ENCODE measurements at places on chromosomes 7 and 10.

GRCh38 chr10:89022734-89023133, 32.1 kb downstream of the FAS start:
- no peak for DNase-seq

GRCh38 chr10:61486738-61487396, 33.7 kb upstream of the TMEM26 start:
- DNase-seq = no peak

DNA sequence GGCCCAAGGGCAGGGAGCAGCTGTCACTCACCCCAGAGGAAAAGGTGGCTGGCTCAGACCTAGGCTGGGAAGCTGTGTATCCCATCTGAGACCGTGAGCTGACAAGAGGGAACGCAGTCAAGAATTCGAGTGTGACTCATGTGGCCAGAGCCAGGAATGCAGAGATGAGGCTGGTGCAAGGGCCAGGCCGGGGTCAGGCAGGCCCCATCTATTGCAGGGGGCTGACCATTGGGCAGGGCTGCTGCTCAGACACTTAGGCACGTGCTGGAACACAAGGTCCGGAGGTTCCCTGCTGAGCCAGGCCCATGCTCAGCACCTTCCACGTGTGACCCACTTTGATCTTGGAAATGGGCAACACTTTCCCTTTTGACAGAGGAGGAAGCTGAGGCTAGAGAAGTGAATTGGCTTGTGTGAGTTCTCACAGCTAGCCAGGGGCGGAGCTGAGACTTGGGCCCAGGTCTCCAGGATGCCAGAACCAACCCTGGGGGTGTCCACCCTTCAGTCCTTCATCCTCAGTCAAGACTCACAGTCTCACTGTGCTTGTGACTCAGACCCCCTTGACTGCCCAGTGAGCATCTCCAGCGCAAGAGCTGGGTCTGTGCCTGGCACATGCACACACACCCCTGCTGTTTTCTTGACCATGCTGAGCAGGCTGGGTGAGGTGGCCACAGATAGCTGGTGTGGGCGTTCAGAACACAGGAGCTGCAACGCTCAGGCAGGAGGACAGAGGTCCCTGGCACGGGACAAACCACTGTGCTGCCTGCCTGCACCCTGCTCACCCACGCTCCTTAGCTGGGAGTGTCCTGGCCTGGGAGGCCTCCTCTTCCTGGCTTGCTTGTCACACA, 47.6 kb upstream of the PPIF start:
- no peak for DNase-seq

DNA sequence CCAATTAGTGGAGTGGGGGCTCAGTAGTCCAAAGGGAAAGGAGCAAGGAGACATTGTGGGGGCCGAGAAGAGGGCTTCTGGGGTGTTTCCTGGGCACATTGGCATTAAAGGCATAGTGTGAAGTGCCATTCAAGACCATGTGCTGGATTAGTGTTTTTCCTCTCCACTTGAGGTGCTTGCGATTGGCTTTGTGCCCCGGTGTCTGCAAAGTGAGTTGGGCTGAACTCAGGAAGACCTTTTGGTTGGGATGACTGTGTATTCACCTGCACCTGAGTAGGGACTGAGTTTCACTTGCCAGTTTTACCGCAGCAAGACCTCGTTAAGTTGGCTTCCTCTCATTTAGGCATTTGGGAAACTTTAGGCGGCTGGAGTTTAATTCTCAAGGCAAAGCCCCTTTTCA, 73.0 kb downstream of the TCF7L2 start:
- DNase-seq = no peak

GRCh38 chr10:75003891-75004290, 107.6 kb upstream of the SAMD8 start:
- DNase-seq = no peak

DNA sequence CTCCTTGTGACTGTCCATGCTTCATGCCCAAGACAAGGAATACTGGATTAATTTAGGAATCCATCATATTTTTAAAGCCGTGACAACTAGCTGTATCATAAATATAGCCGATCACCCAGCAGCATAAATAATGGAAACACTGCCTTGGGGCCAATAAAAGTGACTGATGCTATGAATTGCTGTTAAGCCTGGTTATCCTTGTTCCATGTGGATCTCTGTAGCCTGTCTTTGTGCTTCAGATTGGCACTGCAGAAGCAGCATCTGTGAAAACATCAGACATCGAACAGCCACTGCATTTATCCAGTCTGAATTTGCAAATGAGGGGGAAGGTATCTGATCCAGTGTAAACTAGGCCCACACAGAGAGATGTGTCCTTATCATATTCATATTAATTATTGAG, 1181.8 kb downstream of the SORCS1 start:
- no peak for DNase-seq

GRCh38 chr10:73876157-73876556, 1.8 kb upstream of the CAMK2G start:
- no peak for DNase-seq

GRCh38 chr10:96632974-96633710, 46.3 kb upstream of the TM9SF3 start:
- DNase-seq = no peak

DNA sequence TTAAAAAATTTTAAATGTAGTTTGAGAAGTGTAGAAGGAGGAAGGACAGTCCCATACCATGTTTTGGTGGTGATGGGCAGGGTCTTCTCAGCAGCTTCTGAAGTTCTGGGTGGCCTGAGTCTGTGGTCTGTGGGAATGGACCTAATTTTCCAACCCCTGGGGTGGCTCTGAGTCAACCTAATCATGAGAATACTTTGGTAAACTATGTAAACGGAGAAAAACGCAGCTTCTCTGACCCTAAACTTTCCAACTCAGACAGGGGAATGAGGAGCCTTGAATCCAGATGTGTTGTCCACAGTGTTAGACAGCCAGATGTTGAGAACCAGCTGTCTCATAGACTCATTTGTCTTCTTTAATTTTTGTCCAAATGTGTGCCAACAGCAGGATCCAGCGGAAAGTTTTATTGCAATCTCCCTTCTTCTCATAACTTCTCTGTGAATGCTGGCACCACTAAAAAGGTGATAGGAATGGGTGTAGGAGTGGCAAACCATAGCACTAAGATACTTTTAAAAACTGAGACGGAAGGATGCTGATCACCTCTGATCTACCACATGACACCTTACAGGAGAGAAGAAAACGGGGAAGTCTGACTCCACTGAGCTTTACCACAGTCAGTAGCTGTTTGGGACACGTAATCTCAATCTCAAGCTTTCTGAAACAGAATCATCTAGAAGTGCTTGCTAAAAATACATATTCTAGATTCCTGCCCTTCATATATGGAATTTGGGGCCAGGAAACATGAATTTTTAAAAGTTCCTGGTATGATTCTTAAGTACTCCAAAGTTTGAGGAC, 90.5 kb upstream of the PHYHIPL start:
- no peak for DNase-seq

DNA sequence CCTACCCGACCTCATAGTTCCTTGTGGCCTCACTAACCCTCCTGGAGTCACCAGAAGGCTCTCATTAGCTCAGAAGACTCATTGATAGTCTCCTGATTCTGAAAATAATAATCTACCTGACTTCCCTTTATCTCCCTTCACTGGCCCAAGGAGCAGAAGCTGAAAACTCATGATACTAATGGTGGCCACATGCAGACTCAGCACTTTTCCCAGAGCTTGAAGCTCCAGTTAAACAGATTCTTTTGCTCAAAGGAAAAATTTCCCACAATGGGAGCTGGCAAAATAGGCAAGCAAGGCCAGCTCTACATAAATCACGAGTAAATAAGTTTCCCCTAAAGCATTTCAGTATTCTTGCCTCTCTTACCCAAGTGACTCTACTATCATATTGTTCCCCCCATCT, 8.2 kb downstream of the NAPEPLD start:
- no peak for DNase-seq

DNA sequence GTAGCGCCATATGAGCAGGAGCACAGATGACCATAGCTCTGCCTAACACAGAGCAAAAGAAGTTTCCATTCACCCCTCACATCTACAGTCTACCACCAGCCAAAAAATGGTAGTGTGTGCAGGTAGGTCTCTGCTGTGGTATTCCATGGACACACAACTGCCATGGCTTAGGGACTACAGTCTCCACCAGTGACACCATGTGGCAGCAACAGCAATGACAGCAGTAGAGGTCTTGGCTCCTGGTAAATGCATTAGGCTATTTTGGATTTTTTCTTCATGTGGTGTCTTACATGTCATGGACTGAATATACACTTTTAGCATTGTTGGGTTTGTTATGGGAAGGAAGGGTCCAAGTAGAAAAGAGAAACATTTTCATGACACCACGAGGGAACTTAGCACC, 70.1 kb upstream of the CABCOCO1 start:
- no peak for DNase-seq

DNA sequence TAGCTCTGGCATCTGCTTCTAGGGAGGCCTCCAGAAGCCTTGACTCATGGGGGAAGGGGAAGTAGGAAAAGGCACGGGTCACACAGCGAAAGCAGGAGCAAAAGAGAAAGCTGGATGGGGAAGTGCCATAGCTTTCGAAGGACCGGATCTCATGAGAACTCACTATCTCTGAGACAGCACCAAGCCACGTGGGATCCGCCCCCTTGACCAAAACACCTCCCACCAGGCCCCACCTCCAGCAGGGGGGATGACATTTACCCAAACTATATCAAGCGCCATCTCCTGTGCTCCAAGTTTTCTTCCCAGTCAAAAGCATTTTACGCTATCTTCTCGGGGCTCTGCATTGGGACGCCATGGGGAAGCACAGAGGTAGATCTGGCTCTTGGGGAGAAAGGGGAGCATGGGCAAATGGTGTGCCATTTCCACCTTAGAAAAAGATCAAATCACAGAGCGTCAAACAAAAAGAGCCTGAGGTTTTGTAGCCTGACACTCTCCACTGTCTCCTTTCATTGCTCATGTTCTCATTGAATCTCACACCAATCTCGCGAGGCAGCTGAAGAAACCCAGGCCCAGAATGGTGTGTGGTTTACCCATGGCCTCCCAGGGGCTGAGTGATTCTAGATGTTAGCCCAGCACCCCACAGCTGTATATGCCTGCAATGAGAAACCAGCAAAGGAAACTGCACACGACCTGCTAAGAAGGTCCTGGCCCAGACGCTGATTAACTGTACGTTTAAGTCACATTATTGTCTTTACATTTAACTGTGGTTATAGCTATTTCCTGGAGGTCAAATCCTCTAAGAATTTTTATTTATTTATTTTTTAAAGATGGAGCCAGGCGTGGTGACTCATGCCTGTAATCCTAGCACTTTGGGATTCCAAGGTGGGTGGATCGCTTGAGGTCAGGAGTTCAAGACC, 8.1 kb upstream of the OLAH start:
- no peak for DNase-seq

DNA sequence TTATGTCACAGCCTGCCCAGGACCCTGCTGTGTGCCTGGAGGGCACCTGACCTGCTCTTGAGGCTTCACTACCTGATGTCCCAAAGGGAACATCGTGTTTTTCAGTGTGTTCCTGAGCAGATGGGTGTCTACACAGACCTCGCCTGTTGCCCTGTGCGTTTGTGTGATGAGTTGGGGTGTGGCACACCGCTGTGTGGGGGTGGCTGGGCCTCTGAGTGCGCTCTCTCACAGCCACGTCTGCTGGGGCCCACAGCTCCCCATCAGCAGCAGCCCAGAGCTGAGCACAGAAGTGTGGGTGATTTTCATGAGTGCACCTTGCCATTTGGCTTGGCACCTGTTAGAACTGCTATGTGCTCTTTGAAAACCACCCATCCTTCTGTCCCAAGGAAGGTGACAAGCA, 121.5 kb downstream of the NKX6-2 start:
- DNase-seq = no peak

DNA sequence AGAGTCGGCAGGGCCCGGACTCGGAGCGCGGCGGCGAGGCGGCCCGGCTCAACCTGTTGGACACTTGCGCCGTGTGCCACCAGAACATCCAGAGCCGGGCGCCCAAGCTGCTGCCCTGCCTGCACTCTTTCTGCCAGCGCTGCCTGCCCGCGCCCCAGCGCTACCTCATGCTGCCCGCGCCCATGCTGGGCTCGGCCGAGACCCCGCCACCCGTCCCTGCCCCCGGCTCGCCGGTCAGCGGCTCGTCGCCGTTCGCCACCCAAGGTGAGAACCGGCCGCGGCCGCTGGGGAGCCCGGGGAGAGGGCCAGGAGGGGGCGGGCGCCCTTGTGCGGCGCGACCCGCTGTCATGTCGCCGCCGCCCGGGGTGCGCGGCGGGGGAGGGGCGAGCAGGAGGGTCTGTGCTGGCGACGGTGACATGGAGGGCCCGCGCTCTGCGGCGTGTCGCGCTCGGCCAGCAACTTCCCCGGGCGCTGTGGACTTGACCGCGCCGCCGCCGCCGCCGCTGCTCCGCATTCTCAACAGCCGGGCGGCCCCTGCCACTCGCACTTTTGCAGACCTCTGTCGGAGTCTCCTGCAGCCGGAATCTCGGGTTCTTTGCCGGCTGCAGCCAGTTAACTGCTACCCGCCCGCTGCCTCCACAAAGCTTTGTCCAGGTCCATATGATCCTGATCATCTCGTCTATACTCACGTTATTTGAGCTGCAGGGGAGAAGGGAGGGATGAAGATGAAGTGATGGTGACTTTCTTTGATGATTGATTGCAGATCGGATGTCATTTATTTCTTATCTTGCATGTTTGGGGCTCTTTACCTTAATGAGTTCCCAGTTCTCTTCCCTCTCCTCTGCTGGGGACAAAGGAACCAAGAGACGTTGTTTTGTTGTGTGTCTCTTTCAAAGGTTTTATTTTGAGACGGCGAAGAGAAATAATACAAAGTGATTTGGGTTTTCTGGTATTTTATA, 869 bp downstream of the TRIM24 start:
- peak; percentile 43 for DNase-seq

- DNase-seq = no peak
Measured at GRCh38 chr10:76017733-76018433, 586.5 kb downstream of the LRMDA start.

- no peak for DNase-seq
Measured at GRCh38 chr7:68425377-68425776, 1172.9 kb upstream of the AUTS2 start.

DNA sequence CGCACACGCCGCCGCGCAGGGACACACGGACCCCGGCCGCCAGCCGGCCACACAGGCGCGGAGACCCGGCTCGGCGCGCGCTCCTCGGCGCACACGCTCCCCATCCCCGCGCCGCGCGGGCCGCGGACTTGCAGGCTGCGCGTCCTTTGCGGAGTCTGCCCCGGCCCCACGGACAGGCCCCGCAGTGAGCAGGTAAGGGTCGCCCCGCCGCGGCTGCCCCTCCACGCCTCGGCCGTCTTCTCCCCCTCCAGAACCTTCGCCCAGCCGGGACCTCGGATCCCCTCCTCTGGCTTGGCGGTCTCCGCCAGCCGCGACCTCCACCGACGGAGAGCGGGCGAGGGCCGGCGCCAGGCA, 356 bp downstream of the ADCYAP1R1 start:
- no peak for DNase-seq

- no peak for DNase-seq
Measured at GRCh38 chr7:47194516-47195057, 387.3 kb downstream of the TNS3 start.

- DNase-seq = peak; percentile 91
Measured at GRCh38 chr7:152436111-152436930, 518 bp upstream of the KMT2C start.

DNA sequence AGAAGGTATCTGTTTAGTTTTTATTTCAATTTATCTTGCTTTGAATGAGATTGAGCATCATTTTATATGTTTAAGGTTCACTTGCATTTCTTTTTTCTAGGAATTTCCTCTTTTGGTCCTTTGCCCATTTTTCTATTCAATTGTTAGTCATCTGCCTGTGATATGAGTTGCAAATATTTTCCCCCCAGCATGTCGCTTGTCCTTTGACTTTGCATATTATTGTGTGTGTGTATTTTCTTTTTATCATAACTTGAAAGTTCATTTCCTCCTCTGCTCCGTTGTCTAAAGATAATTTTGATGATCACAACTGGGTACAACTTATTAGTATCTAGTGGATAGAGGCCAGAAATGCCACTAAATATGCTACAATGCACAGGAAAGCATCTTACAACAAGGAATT, 132.7 kb upstream of the MDFIC start:
- no peak for DNase-seq

GRCh38 chr10:58560068-58560467, 47.4 kb downstream of the BICC1 start:
- no peak for DNase-seq

Measured in neuronal stem cell (in vitro differentiated cells).